GM19239 (cell line): ENCODE measurements at places on chromosomes 7 and 10.

DNA sequence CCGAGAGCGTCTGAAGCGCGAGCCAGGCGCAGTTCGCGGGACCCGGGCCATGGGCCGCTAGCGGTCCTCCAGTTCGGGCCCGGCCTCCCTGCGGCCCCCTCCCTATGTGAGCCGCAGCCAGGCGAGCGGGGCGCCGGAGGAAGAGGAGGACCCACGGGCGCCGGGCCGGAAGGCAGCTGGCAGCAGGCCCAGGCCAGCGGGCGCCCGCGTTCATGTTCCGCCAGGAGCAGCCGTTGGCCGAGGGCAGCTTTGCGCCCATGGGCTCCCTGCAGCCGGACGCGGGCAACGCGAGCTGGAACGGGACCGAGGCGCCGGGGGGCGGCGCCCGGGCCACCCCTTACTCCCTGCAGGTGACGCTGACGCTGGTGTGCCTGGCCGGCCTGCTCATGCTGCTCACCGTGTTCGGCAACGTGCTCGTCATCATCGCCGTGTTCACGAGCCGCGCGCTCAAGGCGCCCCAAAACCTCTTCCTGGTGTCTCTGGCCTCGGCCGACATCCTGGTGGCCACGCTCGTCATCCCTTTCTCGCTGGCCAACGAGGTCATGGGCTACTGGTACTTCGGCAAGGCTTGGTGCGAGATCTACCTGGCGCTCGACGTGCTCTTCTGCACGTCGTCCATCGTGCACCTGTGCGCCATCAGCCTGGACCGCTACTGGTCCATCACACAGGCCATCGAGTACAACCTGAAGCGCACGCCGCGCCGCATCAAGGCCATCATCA, 1.1 kb downstream of the ADRA2A start:
- DNase-seq: no peak

DNA sequence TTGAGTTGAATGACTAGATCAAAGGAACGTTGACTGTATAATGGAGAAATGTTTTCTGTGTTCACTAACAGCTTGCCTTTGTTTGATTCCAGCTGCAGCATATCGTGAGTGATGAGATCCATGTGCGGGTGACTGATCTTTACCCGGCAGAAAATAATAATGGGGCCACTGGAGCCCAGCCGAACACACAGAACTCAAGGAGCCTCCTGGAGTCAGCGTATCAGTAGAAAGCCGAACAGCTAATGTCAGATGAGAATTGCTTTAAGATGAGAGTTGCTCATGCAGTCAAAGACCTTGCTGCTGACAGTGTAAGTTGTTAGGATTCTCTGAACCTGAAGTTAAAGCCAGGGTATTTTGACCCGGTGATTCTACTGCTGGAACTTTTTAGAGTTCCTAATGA, 34.3 kb upstream of the MTPAP start:
- no peak for DNase-seq

DNA sequence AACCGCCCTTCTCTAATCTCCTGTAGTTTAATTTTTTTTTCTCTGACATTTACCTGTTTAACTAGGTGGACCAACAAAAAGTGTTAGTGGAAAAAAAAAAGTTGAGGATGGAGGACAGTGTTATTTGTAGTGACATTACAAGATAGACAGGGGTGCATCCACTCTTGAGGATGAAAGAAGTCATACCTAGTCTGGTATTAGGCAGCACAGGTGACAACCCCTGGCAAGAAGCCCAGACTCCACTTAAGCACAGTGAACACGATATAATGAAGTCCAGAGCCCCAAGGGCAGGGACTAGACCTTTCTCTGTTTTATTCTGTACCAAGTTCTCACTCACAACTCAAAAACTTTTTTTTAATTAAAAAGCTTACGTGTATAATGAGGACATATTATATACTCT, 268.4 kb downstream of the GPR37 start:
- no peak for DNase-seq

GRCh38 chr10:126977216-126977615, 72.0 kb downstream of the DOCK1 start:
- DNase-seq: no peak

DNA sequence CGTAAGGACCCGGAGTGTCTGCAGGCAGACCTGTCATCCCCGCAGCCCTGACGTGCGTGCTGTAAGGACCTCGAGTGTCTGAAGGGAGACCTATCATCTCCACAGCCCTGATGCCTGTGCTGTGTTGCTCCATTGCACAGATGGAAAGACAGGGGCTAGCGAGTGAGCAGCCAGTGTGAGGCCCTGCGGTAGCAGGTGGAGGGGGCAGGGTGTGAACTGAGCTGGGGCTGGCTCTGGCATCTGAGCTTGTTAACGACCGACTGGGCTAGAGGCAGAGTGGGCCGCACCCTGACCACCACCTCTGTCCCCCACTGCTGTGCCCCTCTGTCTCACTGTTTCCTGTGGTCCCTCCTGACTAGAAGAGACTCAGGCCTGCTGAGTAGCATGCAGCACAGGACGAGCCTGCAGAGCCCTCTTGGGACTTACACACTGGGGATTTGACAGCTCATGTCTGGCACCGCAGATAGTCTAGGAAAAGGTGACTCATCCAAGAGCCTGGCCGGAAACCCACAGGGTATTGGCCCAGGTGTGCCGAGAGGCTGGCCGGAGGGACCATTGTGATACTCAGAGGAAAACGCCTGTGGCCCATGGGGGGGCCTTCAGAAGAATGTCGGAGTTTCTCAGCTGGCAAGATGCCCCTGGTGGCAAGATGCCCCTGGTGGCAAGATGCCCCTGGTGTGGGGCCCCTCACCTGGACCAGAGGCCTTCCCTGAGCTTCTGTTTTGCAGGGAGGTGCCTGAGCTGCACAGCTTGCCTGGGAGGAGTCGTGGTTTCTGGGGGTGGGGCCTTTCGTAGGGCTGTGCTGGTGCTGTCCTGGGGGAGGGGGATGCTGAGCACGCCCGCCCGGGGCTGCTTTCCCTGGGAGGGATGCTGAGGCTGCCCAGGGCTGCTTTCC, 34.3 kb downstream of the INPP5A start:
- peak; percentile 68 for DNase-seq

GRCh38 chr10:67629461-67629971, 66.5 kb downstream of the CTNNA3 start:
- DNase-seq: no peak

DNA sequence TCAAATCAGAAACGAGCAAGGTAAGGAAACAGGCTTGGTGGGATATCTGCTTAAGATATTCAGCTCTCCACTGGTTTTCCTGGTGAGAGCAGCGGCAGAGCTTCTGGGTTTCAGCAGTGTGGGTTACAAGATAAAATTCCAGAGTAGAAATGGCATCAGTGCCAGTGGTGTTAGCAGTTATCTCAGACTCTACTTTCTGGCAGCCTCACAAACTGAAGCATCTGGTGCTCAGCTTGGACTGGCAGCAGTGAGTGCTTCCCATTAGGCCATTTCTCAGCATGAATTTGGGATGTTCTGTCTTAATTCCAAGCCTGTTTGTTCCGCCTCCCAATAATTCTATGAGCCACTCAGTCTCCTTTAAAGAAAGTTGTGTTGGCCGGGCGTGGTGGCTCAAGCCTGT, 6.9 kb upstream of the GSTO2 start:
- no peak for DNase-seq

GRCh38 chr10:116398224-116398623, 29.4 kb upstream of the PNLIPRP3 start:
- no peak for DNase-seq

DNA sequence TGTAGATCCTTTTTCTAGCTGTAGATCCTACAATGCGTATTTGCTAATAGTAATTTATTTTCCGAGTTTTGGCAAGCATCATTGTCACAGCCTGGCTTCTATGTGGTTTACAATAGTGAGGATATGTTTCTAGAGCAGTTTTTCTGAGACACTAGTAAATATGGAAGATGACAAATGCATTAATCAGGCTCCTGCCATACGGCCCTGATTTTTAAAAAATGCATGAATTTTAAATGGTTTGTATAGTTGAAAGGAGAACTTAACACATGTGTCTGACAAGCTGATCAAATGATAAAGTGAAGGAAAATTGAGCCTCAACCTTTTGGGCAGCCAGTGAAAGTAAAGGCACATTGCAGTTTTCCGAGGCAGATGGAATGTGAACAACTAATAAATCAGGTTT, 354.1 kb downstream of the EXOC4 start:
- no peak for DNase-seq

GRCh38 chr10:85741626-85742300, 624.8 kb downstream of the GRID1 start:
- peak; percentile 28 for DNase-seq

- no peak for DNase-seq
Observed at GRCh38 chr7:30900053-30900452, 11.6 kb upstream of the AQP1 start.

DNA sequence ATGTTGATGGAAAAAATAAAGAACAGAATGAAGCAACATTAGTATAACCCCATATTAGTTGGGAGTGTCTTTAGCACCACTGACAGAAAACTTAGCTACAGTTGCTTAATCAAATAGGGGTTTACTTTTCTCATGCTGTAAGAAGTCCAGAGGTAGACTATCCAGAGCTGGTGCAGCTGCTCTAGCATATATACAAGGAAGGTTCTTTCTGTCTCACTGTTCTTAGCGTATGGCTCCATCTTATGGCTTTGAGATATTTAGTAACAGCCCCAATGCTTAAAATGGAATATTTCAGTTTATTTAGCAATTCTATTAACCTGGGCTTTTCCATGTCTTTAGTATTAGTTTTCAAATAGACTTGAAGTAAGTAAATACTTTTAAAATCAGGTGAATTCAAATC, 15.2 kb upstream of the WNT2 start:
- DNase-seq: no peak

- DNase-seq: no peak
Observed at GRCh38 chr10:73553761-73554160, 37.4 kb downstream of the USP54 start.

GRCh38 chr10:1604246-1604645, 133.1 kb downstream of the ADARB2 start:
- no peak for DNase-seq

GRCh38 chr7:19690736-19691135, 18.1 kb downstream of the POLR1F start:
- DNase-seq: no peak

DNA sequence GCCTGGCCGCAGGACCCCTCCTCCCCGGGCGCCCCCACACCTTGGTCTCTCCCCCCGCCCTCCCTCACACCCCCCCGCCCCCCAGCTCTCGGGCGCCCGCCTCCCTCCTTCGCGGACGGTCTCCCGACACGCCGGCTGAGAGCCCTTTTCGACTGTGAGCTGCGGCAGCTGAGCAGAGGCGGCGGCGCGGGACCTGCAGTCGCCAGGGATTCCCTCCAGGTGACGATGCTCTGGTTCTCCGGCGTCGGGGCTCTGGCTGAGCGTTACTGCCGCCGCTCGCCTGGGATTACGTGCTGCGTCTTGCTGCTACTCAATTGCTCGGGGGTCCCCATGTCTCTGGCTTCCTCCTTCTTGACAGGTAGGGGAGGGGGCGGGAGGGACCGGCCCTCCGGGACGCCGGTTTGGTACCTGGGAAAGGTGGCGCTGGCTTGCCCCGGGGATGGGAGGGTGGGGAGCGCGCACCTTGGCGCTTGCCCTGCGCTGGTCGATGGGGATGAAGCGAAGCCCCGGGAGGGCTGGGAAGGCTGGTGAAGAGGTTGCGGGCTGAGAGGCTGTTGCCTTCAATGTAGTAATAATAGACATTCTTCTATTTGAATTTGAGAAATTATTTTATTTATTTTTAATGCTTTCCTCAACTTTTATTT, at the start of gene BMPER:
BMPER (plus strand) TSS at position 151 of the 644 bp plus-strand sequence; CDS start at position 226, 75 bp downstream.
- DNase-seq: no peak

GRCh38 chr10:9160275-9160674, 1105.8 kb downstream of the GATA3 start:
- DNase-seq: no peak

DNA sequence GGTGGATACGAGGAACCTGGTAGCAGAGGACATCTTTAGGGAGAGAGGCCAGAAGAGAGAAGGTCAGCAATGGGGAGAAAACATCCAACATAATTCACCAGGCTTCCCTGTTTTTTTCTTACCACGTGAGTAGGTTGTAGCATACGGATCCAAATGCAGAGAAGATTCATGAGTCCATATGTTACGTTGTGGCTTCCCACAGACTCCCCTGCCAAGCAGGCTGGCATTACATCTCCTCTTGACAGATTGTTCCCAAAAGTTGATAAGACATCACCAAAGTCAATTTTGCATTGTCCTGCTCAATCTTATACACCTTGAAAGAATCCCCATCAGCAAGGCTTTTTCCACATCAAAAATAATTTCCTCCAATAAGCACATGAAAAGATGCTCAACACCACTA, 39.7 kb downstream of the DRGX start:
- DNase-seq: no peak

- no peak for DNase-seq
Observed at GRCh38 chr7:64618785-64619456, 47.0 kb upstream of the ZNF107 start.

DNA sequence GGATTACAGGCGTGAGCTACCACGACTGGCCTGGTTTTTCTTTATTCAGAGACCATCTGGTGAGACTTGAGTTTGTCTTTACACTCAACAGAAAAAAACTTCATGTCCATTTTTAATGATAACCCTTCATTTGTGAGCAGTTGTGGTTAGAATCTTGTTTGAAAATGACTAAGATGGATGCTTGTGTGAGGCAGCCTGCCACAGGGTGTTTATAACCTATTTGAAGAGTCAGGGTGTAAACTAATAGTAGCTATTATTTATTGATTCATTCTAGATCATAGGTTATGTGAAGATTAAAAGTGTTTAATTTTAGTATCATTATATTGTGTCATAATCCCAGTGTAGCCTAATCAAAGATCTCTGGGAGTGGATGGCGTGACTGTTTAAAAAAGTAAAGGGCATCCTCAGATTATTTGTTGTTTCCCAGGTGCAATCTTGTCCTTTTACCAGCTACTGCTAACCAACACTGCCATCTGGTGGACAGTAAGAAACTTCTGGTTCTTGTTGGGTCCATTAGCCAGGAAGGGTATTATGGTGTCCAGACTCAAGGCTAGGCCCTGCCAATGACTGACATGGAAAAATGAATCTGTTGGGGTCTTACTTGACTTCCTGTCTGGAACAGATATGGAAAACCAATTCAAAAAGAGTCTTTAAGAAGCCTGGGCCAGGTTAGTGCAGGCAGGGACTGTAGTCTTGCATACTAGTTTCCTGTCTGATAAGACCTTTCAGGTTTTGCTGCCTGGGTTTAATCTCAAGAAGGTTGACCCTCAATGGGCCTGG, 24.9 kb downstream of the NRBF2 start:
- peak; percentile 44 for DNase-seq

GRCh38 chr7:29926741-29927140, 62.9 kb downstream of the SCRN1 start:
- DNase-seq: no peak

GRCh38 chr10:123835575-123835974, 56.0 kb downstream of the CPXM2 start:
- peak; percentile 63 for DNase-seq

GRCh38 chr10:93464776-93465388, 17.3 kb downstream of the MYOF start:
- DNase-seq: no peak

- DNase-seq: no peak
Observed at GRCh38 chr10:6089334-6090219, 743 bp downstream of the RBM17 start.

DNA sequence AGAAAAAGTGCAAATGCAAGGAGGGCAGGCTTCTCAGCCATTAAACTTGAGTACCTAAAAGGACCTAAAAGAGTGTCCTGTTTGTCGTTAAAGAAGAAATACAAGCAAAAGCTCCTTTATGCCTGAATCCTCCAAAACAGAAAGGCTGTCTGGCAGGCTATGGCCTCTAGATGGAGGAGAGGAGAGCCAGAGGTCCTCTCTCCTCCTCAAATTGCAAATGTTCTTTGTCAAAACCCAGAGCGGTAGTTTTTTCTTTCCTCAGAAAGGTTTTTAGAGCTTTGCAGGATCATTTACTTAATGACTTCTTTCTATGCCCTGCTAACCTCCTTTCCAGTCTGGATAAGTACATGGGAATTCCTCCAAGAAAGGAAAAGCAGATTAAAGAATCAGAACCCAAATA, 1.9 kb upstream of the SORCS1 start:
- DNase-seq: no peak
